Stimulated activated CD8-positive, alpha-beta memory T cell treated with anti-CD3 and anti-CD28 coated beads, Interleukin-15, amount 100 ng/mL, for 24 hours (primary cell): ENCODE measurements at places on chromosomes 16 and 17.

DNA sequence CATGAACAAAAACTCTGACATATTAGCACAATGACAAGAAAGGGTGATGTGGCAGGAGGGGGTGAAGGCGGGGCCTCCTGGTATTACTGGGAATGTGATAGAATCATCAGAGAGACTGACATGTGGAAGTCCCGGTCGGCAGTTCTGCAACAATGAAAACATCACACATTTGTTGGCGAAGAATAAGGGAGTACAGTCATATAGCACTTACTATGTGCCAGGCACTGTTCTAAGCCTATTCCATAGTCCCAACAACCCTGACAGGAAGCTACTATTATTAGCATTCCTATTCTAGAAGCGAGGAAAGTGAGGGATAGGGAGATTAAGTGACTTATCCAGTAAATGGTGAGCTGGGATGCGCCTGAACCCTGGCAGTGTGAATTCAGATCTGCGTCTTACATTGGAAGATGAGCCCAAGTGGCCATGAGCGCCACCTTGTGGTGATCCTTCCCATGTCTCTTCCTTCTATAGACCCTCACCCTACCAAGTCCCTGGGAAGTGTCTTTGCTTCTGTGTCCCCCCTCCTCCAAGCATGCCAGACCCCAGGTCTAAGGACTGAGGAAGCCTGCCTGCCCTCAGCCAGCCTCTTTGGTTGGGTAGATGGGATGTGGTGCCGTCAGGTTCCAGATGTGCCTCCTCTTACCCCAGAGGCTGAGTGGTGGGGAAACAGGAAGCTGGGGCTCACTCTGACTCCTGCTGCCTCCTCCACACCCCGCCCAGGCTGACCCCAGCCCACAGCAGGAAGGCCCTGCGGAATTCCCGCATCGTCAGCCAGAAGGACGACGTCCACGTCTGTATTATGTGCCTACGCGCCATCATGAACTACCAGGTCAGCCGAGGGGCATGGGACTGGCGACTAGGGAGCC, 14.0 kb downstream of the FMNL1 start:
- no peak for DNase-seq

DNA sequence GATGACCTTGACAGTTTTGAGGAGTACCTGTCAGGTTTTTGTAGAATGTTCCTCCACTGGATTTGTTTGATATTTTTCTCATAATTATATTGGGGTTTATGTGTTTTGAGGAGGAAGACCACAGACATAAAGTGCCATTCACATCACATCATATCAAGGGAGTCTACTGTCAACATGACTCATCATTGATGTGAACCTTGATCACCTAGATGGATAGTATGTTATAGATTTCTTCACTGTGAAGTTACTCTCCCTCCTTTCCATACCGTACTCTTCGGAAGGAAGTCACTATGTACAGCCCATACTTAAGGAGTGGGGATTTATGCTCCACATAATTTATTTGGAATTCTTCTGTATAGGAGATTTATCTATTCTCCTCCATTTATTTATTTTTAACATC, 23.2 kb downstream of the PRSS54 start:
- no peak for DNase-seq

DNA sequence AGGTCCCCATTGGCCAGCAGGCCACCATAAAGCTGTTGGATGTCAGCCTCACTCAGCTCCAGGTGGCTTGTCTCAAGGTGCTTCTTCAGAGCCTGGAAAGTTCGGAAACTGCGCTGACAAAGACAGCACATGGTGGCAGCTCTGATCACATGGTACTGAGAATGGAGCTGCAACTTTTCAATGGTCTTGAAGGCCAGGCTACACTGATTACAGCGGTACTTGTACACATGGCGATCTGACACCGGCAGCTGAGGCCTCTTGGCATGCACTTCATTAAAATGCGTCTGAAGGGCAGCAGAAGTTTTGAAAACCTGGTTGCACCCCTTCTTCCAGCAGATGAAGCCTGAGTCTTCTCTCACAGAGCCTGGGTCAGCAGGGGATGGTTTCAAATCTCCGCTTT, 249.7 kb downstream of the ZFHX3 start:
- DNase-seq = no peak

DNA sequence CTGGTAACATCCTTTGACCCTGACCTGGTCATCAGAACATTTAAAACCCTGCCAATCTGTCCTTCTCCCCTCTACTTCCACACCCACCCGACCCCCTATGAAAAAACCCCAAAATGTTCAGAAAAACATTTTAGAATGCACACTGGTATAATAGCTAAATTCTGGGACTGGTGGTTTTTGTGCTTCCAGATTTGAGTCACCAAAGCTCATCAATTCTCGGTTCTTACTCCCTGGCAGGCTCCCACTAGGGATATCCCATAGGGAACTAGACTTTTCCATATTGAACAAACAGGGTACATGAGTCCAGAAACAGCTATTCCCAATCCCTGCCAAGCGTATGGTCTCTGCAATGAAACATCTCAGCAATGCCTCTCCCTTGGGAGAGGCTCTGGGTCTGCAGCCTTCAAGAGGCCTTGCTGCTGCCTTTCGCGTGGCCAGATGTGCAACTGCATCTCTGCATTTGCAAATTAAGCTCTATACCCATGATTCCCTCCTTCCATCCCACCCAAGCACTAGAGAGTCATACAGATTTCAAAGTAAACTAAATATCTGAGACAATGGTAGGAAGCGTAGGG, 67.7 kb downstream of the SMG6 start:
- no peak for DNase-seq
